K562 (cell line): ENCODE measurements at places on chromosomes 1 and 21. TPM values are rescaled to one million over a fixed set of nuclear protein-coding genes. Genes with fewer than 3 reads are reported as not detected.

DNA sequence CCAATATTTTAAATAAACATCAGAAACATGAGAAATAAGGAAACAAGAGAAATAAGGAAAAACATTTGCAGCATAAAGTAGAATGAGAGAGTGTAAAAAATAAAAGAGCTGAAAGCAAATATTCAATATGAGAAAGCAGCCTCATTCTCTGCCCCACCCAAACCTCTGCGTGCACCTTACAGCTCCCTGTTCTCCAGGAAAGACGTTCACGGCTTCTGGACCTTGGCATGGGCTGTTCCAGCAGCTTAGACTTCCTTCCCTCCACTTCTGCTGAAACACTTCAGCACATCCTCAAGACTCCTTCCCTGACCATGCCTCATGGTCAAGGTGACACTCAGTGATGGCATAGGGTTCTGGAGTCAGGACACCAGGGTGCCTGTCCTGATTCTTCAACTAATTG lies 23.3 kb downstream of the ALPL start:
- no peaks in the 10 kb centered on the region; the same call in 2 of the 3 replicates for H3K4me1 ChIP-seq
- no peak overlapping the region for H3K4me3 ChIP-seq
- no peak for DNase-seq
- no peaks in the 10 kb centered on the region for H3K36me3 ChIP-seq
- peaks cover 41% of the 10 kb centered on the region for H3K27me3 ChIP-seq

DNA sequence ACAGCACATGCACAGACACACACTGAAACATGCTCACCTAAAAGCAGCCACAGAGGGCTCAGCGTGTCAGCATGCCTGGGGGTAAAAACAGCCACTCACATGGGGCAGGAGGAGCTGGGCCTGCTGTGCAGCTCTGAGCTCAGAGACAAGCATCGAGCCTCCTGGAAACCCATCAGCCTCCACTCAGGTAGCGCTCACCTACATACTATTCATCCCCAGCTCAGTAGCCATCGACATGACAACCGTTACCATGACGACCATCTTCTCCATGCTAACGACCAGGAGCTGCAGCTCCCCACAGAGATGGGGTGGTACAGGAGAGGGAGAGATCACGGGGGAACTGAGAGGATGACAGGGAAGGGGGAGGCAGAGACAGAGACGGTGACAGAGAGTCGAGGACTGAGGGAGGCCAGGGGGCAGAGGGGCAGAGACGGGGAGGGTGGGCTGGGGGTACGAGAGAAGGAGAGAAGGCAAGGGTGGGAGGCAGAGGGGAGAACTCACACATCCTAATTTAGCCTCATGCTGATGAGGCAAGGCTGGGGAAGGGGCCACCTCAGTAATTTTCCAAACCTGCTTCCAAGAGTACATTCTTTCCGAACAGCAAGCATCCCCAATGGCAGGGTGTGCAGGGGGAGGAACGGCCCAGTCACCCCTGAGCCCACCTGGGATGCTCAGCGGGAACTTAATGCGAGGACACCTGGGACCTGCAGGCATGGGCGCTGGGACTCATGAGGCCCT lies 28.4 kb downstream of the SDC3 start:
- H3K36me3 ChIP-seq = peaks cover 7% of the 10 kb centered on the region; the same call in 1 of the 3 replicates
- no peak overlapping the region for H3K4me3 ChIP-seq
- H3K27me3 ChIP-seq = no peaks in the 10 kb centered on the region
- no peak for DNase-seq
- H3K27ac ChIP-seq = no peak overlapping the region

GRCh38 chr21:15491100-15491499 lies 238.7 kb upstream of the USP25 start:
- H3K4me1 ChIP-seq = no peaks in the 10 kb centered on the region
- DNase-seq = no peak
- no peaks in the 10 kb centered on the region for H3K36me3 ChIP-seq

GRCh38 chr21:41350436-41351155 lies 11.2 kb upstream of the MX2 start:
- H3K27ac ChIP-seq = no peak overlapping the region
- no peak overlapping the region for H3K4me3 ChIP-seq
- H3K27me3 ChIP-seq = no peaks in the 10 kb centered on the region
- no peaks in the 10 kb centered on the region for H3K36me3 ChIP-seq

GRCh38 chr1:159300146-159300545 lies 2.0 kb upstream of the FCER1A start:
- H3K27ac ChIP-seq = no peak overlapping the region
- H3K36me3 ChIP-seq = no peaks in the 10 kb centered on the region
- no peaks in the 10 kb centered on the region for H3K27me3 ChIP-seq
- DNase-seq = no peak

The IL12RB2 gene
- polyA plus RNA-seq = 2.3 and 2.8 TPM in 2 replicates

GRCh38 chr1:231603598-231604275 lies 22.9 kb upstream of the DISC1 start:
- no peaks in the 10 kb centered on the region for H3K36me3 ChIP-seq
- peak; percentile 80 for DNase-seq
- H3K4me3 ChIP-seq = peak overlapping the region; percentile 37
- H3K4me1 ChIP-seq = peaks cover 5% of the 10 kb centered on the region; the same call in 1 of the 2 replicates
- H3K27ac ChIP-seq = 0 out of 3 replicates have a peak overlapping the region, but pooled peaks have one; percentile 22
- H3K27me3 ChIP-seq = peaks cover 10% of the 10 kb centered on the region; the same call in 1 of the 2 replicates

DNA sequence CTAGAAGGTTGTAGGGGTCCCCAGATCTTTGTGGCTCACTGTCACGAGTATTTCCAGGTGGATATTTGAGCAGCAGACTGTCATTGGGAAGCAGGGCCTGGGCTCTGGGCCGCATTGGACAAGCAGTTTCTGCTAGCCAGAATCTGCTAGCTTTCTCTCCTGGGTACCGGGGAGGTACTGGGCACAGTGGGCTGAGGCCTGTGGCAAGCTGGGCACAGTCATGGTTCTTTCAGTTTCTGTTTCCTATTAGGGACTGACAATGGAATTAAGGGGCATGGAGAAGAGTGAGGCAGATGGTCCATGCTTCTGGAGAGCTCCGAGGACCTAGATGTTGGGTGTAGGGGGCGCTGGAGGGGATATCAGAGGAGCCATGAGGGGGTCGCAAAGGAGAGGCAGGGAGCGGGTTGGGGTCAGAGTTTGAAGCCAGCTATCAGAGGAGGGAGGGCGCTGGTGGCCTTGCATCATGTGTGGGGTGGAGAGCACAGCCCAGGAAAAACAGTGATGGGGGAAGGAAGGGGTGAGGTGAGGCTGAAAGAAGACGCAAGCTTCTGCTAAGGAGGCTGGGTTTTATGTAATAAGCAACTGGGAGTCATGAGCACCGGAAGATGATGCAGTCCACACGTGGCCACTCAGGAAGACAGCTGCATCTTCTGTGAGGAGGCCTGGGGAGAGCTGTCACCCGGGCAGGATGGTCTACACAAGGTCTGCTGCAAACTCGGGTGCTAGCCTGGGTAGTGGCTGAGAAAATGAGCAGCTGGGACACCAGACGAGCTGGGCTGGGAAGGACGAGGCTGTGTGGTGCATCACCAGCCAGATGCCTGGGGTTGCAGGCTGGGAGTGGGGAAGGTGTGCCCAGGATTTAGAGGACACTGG lies 72.7 kb downstream of the IER5 start:
- peaks cover 13% of the 10 kb centered on the region for H3K4me1 ChIP-seq
- no peaks in the 10 kb centered on the region for H3K27me3 ChIP-seq
- no peaks in the 10 kb centered on the region for H3K36me3 ChIP-seq
- no peak for DNase-seq

The SPOCD1 gene
- polyA plus RNA-seq = 0.25 and 0.46 TPM in 2 replicates
